Right ventricle myocardium inferior (tissue), 1 donor: ENCODE measurements at places on chromosomes 4 and X.

- no peak for DNase-seq
These were observed 68.8 kb upstream of the CLNK start for GRCh38 chr4:10753336-10753735.

DNA sequence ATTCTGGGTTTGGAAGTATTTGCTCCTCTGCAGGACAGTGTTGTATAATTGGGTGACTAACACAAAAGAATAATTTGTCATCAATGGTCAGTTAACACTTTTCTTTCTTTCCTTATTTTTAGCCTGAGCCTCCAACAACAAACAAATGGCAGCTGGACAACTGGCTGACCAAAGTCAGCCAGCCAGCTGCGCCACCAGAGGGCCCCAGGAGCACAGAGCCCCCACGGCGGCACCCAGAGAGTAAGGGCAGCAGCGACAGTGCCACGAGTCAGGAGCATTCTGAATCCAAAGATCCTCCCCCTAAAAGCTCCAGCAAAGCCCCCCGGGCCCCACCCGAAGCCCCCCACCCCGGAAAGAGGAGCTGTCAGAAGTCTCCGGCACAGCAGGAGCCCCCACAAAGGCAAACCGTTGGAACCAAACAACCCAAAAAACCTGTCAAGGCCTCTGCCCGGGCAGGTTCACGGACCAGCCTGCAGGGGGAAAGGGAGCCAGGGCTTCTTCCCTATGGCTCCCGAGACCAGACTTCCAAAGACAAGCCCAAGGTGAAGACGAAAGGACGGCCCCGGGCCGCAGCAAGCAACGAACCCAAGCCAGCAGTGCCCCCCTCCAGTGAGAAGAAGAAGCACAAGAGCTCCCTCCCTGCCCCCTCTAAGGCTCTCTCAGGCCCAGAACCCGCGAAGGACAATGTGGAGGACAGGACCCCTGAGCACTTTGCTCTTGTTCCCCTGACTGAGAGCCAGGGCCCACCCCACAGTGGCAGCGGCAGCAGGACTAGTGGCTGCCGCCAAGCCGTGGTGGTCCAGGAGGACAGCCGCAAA lies 106.0 kb downstream of the KLHL8 start:
- no peak for DNase-seq

DNA sequence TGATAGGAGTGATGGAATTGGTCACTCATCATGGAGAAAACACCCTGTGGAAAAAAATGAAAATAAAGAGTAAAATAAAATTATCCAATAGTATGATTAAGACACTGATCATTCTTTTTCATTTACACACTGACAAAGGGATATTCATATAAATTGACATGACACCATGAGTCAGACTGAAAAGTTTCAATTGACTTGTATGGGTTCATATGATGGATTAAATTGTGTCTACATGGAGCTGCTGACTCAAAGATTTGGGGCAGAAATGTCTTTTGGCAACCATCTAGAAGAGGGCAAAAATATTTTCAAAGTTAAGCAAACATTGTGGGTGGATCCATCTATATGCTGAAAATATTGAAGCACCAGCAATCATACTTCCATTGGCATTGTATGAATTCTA lies 153.4 kb upstream of the PPP3CA start:
- no peak for DNase-seq

GRCh38 chr4:6250235-6250983 lies 19.2 kb upstream of the WFS1 start:
- DNase-seq = no peak

- DNase-seq = peak; percentile 66
These were observed 4.9 kb upstream of the ZNF81 start for GRCh38 chrX:47831788-47832187.

- DNase-seq = no peak
These were observed 652 bp downstream of the COL25A1 start for GRCh38 chr4:109301651-109302360.

DNA sequence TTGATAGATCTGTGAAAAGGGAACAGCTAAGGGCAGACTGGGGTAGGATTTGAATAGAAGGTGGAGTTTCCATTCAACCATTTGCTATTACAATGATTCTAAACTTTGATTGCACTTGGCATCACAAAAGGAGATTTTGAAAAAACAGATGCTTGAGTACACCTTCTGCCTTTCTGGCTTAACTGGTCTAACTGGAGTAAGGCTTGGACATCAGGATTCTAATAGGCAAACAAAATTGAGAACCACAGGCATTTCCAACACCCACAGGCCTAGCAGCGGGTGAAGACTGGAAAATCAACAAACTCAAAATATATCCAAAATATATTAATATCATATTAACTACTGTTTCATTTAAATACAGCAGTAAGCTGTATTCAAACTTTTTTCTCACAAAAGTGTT lies 1.9 kb upstream of the VEGFC start:
- DNase-seq = no peak

DNA sequence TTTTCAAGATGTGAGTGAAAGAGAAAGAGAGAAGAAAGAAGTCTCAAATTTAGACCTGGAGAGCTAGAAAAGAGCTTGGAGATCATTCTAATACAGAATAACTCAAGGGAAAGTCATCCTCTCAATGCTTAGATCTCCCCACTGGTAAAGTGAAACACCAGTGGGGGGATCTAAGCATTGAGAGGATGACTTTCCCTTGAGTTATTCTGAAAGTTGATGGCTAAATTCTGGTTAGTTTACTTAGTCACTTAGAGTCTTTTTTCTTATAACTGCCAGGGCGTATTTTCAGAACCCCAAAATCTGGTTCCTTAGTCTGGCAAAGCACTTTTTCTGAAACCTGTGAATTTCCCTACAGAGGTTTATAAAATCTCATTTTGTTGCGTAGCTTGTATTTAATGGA lies 198.6 kb downstream of the ARHGAP24 start:
- DNase-seq = no peak

DNA sequence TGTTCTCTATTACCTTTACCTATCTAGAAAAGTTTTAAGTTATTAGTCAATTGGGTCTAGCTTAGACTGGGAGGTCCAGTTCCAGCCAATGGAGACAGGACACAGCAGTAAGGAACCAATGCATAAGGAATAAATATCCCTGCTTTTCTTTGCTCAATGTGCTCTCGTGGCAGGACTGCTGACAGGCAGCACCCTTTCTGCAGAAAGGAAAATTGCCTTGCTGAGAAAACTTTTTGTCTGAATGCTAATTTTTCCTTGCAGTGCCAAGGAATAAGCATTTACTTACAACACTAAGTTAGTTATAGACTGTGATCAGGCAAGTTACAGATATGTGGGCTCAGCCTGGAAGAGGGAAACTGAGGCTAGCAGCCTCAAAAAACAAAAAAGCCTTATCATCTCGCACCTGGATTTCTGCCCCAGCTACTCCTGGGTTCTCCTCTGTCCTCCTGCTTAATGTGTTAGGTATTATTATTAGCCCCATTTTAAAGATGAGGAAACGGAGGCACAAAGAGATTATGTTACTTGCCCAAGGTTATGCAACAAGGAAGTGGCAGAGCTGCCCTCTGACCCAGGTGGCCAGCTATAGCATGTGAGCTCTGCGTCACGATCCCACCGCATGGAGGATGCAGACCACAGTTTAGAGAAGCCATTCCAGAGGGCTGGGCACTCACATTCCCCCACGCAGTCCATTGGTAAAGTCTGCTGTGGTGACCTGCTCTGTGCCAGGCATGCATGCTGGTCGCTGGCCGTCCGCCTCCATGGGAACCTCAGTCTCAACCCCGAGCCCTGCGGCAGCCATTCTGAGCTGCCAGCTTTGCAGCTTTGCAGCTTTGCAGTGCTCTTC lies 40.5 kb upstream of the C4orf50 start:
- DNase-seq = no peak

- DNase-seq = peak; percentile 55
These were observed 13.6 kb upstream of the ABLIM2 start for GRCh38 chr4:8171984-8172924.

DNA sequence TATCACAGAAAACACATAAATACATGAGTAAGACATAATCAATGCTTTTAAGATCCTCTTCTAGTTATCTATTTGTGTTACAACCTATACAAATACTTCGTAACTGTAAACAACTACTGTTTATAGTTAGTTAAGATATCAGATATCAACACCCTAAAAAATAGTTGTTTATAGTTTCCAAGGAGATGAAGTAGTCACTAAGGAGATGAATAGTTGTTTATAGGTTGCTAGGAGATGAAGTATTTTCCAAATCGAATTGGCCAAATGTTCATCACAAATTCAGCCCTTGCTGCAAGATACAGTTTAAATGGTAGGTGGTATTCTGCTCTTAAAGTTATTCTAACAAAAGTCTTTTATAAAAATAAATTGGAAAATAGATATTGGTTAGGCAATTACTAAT lies 618.2 kb upstream of the PCDH10 start:
- DNase-seq = no peak

GRCh38 chr4:4984186-4984585 lies 35.1 kb downstream of the CYTL1 start:
- DNase-seq = no peak

DNA sequence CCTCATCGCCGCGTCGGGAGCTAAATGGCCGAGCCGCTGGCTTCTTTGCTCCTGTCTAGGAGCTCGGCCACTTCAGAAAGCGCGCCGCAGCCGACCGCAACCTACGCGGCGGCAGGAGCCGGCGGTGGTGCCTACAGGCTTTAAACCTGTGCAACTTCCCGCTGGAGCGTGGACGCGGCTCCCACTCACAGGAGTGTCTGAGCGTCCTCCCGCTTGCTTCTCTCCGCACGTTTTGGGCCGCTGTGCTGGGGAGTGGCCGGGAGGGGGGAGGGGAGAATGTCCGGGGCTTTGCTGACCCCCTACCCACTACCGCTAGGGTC lies 1.0 kb downstream of the NHSL2 start:
- DNase-seq = no peak

GRCh38 chr4:74423104-74423503 lies 21.8 kb upstream of the AREG start:
- peak; percentile 65 for DNase-seq

DNA sequence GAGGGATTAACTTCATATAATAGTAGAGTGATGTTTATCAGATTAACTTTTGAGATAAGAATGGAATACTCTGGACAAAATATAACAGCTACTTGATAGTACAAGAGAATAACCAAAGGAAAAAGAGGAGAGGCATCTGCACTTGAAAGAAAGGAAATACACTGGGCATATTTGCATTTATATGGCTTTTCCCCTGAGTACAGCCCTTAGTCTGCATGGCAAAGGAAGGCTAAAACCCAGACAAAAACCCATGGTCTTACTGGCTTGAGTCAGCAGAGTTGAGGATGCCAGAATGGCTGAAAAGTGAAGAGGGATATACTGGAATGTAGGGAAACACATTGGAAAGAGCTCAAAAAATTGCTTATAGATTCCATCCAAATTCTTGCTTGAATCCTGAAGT lies 101.6 kb downstream of the COL4A5 start:
- DNase-seq = no peak

GRCh38 chr4:24888475-24889344 lies 24.1 kb downstream of the CCDC149 start:
- no peak for DNase-seq

DNA sequence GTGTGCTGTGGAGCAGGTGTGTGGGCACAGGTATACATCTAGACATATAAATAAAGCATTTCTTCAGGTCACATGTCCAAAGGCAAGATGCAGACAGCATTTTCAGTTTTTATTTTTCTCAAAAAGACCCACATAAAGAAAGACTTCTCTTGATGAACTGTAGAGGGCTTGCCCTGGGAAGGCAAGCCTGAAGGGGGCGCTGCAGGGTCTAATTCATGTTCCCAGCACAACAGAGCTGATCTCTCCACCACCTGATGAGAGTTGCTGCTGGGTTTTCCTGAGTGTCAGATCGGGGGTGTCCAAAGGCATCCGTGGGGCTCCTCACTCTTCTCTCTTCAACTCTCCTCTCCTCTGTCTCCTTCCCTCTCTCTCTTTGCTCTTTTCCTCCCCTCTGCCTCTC lies 26.6 kb downstream of the ADRA2C start:
- no peak for DNase-seq

DNA sequence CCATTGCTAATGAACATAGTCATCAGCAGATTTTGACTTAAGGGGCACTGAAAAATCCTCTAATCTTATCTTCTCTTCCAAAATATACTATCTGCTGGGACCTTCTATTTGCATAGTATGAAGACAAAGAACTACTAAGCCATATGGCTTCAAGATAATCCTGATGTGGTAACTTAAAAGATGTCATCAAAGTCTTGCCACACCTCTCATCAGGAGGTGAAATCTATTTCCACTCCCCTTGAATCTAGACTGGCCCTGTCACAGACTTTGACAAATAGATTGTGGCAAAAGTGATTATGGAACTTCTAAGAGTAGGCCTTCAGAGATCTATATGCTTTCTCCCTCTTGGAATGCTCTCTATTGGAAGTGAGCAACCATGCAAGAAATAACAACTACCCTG lies 27.3 kb upstream of the TET2 start:
- DNase-seq = no peak

- no peak for DNase-seq
These were observed 11.3 kb downstream of the TMEM255A start for GRCh38 chrX:120299928-120300327.

DNA sequence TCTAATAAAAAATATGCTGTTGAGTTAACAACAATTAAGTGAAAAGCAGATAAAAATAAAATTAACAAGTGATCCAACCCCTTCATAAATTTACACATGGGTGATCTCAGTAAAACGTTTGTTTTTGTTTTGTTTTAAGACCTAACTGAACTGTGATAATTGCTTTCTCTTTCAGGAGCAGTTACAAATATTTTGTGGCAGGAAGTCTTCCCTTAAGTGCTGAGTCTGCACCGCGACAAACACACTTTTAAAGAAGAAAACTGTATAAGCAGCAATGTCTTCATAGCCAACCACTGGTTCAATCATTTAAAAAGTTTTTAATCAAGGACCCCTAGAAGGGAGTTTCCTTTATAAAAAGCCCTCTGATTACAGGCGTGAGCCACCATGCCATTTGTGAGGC lies 53.7 kb upstream of the NFKB1 start:
- no peak for DNase-seq

DNA sequence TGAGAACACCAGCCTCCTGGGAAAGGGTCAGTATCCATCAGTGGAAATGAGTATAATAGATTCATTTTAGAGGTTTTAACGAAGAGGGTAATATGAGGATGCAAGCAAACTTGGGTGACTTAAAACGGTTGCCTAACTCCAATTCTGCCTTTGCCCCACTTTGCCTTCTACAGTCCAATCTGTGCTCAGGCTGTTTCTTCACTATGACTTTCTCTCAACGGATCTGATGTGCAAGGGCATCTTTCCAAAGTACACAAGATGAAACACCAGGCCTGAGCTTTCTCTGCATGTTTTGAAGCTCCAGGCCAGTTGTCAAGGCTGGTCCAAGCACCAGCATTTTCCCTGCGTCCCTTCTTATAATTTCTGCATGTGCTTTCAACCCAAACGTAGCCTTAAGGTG lies 68.0 kb upstream of the TMEM164 start:
- no peak for DNase-seq

- no peak for DNase-seq
These were observed 323.1 kb downstream of the MAPK10 start for GRCh38 chr4:86036736-86037135.

DNA sequence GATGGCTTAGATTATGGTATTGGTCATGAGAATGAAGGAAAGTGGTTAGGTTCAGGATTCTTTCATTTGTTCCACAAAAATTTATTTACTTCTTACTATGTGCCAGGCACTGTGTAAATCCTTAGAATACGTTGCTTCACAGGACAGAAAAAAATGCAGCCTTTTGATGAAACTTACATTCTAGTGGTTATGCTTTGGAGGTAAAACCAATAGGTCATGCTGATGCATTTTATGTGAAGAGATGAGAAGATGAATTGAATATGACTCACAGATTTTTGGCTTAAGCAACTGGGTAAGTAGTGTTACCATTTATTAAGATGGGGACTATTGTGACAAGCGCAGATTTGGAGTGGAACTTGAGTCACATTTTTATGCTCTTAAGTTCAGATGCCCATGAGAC lies 165.3 kb downstream of the GLRA2 start:
- no peak for DNase-seq
